ENCODE measurements at places on chromosomes 6 and 20. TPM values are rescaled to one million over a fixed set of nuclear protein-coding genes. Genes with fewer than 3 reads are reported as not detected.

- no peak for DNase-seq
Measured at GRCh38 chr20:23684261-23684660, 4.6 kb downstream of the CST4 start.

GRCh38 chr20:39092733-39093410, 130.7 kb downstream of the DHX35 start:
- no peak for DNase-seq

DNA sequence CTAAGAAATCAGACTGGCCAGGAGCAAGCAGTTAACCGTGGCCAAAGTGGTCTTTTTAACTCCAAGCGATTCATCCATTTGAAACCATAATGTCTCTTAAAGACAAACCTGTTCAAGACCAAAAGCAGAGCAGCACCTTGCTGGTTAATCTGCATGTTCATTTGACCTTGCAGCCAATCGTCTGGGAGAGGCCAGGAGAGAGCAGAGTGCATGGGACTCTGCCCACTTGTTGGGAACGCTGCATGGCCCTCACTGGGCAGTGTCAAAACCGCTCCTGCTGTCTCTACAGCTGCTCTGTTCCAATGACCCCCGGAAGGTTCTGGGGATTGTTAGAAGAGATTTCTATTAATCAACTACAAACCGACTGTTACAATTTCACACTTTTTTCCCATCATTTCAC, 79.6 kb downstream of the OLIG3 start:
- DNase-seq, result no peak

DNA sequence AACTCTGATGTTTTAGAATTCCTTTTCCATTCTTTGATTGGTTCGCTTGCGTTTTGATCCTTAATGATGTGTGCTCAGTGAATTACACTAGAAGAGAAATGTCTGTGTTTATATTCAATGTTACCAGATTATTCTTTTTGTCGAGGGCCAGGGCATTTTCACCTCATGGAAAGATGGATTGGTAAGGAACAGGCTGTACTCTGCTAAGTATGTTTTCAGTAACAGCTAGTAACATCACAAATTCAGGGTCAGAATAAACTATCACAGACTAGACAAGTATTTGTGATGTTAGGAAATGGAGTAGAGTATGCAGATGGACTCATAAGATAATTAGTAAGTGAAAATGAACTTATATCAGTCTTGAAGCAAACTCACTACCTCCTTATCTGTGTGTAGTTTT, 235.6 kb downstream of the SOX4 start:
- DNase-seq, result no peak

DNA sequence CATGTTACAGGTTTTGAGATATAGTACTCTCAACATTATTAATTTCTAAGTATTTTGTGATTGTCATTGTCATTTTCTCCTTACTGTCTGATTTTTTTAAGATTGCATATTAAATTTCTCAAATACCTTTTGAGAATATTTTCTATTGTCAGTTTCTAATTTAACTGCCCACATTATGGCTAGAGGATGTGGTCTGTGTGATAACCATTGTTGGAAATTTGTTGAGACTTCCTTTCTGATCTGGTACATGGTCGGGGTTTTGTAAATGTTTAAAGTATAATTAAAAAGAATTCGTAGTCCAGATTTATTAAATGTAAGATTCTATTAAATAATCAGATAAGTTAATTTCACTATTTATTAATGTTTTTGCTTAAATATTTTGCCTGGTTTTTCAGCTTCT, 60.1 kb downstream of the SLX4IP start:
- DNase-seq, result no peak

The BPHL gene
- 6.3 TPM for polyA plus RNA-seq

DNA sequence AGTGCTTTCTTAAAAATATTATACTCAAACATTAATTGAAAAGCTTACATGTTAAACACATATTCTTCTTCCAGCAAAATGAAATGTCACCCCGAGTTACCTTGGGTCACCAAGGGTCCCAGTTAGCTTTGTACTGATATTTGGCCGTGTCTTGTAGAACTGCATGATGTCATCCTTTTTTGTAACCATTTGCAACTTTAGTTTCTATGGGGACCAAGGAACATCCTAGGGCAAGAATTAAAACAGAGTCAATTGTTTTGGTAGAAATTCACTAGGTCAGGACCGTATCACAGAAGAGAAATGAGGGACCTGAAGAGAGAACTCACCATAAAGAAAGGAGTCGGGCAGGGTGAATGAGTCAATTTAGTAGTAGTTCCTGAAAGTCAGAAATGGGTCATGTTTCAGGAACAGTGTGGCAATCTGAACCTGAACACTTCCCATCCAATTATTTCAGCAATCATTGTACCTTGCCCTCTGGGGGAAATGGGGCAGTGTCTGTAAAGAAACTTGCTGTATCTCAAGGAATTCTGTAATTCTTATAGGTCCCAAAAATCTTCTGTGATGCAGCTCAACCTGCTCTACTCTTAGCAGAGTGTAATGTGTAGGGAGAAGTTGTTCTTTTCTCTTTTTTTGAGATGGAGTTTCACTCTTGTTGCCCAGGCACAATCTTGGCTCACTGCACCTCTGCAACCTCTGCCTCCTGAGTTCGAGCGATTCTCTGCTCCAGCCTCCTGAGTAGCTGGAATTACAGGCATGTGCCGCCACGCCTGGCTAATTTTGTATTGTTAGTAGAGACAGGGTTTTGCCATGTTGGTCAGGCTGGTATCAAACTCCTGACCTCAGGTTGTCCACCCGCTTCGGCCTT, 5.3 kb upstream of the AKAP7 start:
- no peak for DNase-seq

- no peak for DNase-seq
Measured at GRCh38 chr6:43936476-43936875, 166.5 kb downstream of the VEGFA start.

The MEP1A gene
- polyA plus RNA-seq, result not detected

GRCh38 chr20:14617123-14617522, 279.7 kb upstream of the FLRT3 start:
- DNase-seq, result no peak

GRCh38 chr6:156946370-156946936, 169.3 kb downstream of the ARID1B start:
- DNase-seq, result no peak

The ECT2L gene
- polyA plus RNA-seq, result not detected

GRCh38 chr20:39946931-39947330, 742.1 kb downstream of the MAFB start:
- DNase-seq, result no peak

The PPP1R11 gene
- 58.1 TPM for polyA plus RNA-seq

DNA sequence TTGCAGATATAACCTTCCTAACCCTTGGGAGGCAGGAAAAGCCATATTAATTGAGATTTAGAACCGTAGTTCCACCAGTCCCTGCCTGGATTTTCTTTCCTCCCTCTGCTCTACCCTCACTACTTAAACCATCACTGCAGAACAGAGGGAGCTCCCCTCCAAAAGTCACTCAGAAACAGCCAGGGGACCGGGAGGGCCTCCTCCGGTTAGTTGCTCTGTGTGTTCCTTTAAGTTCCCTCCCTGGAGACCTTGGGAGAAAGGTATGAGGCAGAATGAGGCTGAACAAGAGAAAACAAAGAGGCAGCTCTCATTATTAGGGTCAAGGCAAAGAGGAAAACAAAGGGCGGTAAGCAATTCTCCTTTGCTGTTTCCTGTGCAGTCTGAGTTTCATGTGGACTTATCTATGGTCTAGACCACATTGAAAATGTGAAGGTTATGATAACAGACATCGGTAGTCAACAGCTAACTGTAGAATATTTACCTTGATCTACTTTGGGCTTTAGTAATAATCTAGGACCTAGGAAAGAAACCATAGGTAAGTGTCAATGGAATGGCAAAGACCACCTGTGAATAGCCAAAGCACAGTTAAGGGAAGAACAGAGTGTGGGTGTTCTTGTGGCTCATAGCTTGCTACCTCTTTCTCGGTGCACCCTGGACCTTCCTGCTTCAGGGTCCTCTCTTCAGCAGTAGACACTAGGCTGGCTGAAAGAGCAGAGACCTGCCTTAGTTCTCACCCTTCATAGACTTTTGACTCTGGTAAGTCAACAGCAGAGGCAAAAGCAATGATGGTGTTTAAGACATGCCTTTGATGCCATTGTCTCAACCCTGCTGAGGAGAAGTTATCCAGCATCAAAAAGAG, 250.9 kb upstream of the CITED2 start:
- DNase-seq, result peak; percentile 71

The SNAI1 gene
- 6.4 TPM for polyA plus RNA-seq

The NRN1 gene
- not detected for polyA plus RNA-seq

The WFDC12 gene
- not detected for polyA plus RNA-seq

DNA sequence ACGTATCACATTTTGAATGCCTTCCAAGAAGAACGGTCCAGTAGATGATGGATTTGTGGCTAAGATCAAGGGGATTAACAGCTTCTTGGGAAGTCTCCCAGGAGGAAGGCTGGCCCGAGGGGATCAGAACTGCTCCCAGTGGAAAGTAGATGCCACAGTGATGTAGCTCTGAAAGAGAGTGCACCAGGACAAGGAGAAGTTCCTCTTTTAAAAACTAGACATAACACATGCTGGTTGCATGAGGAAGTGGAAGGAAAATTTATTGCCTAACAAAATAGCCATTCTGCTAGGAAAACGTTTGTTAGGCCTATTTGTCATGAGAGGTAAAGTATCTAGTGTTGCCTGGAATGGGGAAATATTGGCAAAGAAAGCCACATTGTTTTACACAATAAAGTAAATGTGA, 87.8 kb downstream of the CDH26 start:
- no peak for DNase-seq

The LPIN3 gene
- polyA plus RNA-seq, result 10.4 TPM

DNA sequence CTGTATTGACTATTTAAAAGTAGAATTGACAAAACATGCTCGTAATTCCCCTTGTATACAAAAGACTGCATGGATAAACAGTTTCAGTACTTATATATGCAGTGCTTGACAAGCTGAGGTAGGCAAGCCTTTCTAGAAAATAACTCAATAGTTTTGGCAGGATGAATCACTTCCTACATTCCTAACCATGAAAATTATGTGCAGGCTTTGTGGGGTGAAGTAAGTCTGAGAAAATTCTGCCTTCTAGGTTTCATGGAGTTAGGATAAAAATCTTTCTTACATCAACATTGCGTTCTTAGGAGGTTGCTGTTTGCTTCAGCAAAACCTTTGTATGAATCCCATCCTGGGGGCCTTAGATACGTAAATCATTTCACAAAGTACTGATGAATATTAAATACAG, 801.4 kb upstream of the EYS start:
- DNase-seq, result no peak

- DNase-seq, result no peak
Measured at GRCh38 chr20:24484081-24484450, 14.6 kb downstream of the SYNDIG1 start.

- DNase-seq, result no peak
Measured at GRCh38 chr20:43710370-43711044, 16.3 kb downstream of the GTSF1L start.

The CTNNBL1 gene
- polyA plus RNA-seq, result 48.0 TPM

- no peak for DNase-seq
Measured at GRCh38 chr6:119643876-119644275, 294.3 kb upstream of the MAN1A1 start.

The FAM209B gene
- 0.40 TPM for polyA plus RNA-seq

DNA sequence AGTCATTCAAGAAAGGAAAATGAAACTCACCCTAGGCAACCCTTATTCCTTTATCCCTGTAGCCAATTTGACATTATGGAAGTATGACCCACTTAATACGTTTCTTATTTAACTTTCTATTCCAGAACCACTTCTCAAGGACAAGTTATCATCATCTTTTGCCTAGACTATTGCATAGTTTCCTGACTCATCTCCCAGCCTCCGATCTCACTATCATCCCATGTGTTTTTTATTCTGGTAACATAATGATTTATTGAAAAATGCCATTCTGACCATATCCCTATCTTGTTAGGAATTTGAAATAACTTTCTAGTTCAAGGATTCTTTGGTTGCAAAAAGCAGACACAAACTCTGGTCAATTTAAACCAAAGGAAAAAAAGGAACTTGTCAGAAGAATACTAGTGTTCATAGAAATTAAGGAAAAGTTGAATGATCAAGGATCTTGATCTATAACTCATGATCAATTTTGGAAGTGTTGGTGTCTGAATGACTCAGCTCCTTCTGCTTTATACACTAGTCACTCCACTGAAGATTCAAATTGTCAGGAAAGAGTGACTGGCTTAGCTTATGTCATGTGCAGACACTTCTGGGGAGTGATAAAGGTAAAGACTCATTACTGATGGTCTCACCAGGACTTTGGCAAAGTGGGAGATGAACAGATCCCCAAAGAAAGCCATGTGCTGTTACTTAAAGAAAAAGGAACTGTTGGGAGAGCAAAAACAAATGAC, 8.5 kb upstream of the TINAG start:
- no peak for DNase-seq
